ENCODE measurements at places on chromosomes 11 and 22.

- H3K36me3 ChIP-seq, result no peaks in the 10 kb centered on the region
- H3K27me3 ChIP-seq, result no peaks in the 10 kb centered on the region
- H3K4me1 ChIP-seq, result peaks cover 18% of the 10 kb centered on the region
- H3K4me3 ChIP-seq, result no peak overlapping the region
- no peak overlapping the region for H3K27ac ChIP-seq
- no peak for DNase-seq
These were observed 30.9 kb upstream of the CREB3L1 start for GRCh38 chr11:46246521-46246920.

DNA sequence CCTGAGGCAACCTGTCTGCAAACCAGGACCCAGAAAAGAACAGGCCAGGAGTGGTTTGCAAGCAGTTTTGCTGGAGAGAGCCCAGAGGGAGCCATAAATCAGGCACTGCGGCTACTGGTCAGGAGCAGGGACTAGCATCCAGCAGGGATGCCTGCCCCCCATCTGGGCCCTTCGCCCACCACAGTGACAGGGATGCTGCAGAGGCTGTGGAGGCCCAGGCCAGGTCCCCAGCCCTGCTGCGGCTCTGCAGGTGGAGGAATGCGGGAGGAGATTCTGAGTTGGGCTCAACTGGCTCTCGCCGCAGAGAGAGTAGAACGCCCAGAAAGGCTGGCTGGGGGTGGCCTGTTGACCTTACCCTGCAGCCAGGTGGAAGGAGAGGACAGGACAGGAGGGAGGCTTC, 16.4 kb upstream of the NEFH start:
- no peak overlapping the region for H3K27ac ChIP-seq
- H3K4me3 ChIP-seq, result no peak overlapping the region
- H3K36me3 ChIP-seq, result no peaks in the 10 kb centered on the region
- peaks cover 14% of the 10 kb centered on the region for H3K27me3 ChIP-seq

- DNase-seq, result no peak
- no peak overlapping the region for H3K27ac ChIP-seq
- H3K4me1 ChIP-seq, result peaks cover 44% of the 10 kb centered on the region
- no peak overlapping the region for H3K4me3 ChIP-seq
- no peaks in the 10 kb centered on the region for H3K36me3 ChIP-seq
These were observed 24.4 kb downstream of the UPB1 start for GRCh38 chr22:24519496-24519895.

DNA sequence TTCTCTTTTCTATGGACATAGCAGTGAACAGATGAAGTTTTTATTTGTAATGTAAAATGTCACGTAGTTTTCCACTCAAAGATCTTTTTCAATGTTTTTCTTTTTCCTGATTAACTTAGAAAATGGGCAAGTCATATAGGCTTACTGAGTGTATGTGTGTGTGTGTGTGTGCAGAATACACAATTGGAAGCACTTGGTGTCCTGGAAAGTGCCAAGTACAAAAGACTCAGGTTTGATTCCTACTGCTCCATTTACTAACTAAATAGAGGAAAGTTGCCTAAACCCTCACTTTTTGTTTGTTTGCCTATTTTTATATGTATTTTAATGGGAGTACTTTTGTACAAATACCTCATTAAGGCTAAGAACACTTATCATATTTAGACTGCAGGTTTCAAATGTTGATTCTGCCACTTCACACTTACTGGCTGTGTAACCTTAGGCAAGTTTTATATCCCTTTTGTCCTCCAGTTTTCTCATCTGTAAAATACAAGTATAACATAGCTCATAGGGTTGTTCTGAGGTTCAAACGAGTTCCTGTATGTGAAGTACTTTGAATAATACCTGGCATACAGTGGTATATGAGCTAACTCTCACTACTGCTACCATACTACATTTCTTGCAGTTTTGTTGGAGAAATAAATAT, 90.1 kb downstream of the TYR start:
- H3K27ac ChIP-seq, result no peak overlapping the region
- no peak for DNase-seq
- no peak overlapping the region for H3K4me3 ChIP-seq
- no peaks in the 10 kb centered on the region for H3K27me3 ChIP-seq
- no peaks in the 10 kb centered on the region for H3K4me1 ChIP-seq
- no peaks in the 10 kb centered on the region for H3K36me3 ChIP-seq

DNA sequence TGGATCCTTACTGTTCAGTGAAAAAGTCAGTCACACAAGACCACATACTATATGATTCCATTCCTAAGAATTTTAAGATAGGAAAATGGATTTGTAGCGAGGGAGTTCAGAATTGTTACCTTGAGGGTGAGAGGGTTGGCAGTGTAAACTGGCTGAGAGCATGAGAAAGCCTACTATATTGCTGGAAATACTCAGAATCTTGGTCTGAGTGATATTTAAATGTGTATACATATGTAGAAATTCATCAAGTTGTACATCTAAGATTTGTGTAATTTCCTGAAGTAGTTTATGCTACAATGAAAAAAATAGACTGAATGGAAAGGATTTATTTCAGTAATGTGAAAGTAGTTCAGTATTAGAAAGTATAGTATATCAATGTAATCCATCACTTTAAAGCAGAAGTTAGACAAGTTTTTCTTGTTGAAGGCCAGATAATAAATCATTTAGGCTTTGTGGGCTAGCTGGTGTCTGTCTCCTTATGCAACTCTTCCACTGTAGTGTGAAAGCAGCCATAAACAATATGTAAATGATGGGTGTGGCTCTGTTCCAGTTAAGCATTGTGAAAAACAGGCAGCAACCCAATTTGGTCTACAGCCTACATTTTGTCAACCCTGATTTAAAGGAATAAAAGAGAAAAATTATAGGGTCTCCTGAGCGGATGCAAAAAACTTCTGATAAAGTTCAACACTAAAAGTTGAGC, 127.2 kb upstream of the THY1 start:
- no peaks in the 10 kb centered on the region for H3K27me3 ChIP-seq
- peak; percentile 48 for DNase-seq
- H3K36me3 ChIP-seq, result no peaks in the 10 kb centered on the region
- H3K4me3 ChIP-seq, result no peak overlapping the region
- no peak overlapping the region for H3K27ac ChIP-seq
- H3K4me1 ChIP-seq, result no peaks in the 10 kb centered on the region

Measured in stomach (tissue), 19 donors.